IPS DF 6.9 (cell line): ENCODE measurements at places on chromosomes 7 and 10.

- no peak for DNase-seq
These were observed 117.0 kb upstream of the CCDC6 start for GRCh38 chr10:60023155-60023877.

- DNase-seq, result no peak
These were observed 336.8 kb downstream of the TFEC start for GRCh38 chr7:115693779-115694178.

DNA sequence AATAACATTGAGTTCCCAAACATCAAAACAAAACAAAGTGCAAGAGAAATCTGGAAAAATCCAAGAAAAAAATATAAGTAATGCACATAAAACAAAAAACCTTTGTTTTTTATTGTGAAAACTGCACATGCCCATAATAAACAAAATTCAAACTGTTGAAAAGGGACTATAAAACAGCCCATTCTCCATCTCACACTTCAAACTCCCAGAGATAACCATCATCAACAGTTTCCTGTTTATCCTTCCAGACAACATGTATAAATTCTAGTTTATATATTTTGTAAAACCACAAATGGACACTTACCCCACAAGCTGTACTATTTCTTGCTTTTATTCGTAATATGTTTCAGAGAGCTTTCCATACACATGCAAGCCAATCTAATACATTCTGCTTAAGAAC lies 79.3 kb downstream of the DPY19L1 start:
- no peak for DNase-seq

DNA sequence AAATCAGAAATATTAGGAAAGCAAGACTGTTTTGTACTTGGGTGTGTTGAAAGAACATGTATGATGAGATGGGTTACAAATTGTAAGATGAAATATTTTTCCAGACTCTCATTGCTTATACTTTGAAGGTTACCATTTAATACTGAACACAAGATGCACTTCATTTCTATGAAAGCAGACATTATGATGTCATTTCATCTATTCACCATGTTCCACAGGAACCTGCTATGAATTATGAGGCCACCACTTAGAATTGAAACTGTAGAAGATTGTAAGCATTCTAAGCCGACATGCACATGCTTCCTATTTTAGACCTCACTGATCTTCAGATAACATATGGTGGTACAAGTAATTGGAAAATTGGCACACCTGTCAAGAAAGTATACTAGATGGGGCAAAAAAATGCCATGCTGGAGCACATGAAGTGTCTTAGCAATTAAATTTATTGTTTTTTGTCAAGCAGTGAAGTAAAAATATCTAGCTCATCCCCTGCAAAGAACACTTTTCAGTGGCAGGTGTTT lies 195.0 kb downstream of the PHF14 start:
- no peak for DNase-seq

DNA sequence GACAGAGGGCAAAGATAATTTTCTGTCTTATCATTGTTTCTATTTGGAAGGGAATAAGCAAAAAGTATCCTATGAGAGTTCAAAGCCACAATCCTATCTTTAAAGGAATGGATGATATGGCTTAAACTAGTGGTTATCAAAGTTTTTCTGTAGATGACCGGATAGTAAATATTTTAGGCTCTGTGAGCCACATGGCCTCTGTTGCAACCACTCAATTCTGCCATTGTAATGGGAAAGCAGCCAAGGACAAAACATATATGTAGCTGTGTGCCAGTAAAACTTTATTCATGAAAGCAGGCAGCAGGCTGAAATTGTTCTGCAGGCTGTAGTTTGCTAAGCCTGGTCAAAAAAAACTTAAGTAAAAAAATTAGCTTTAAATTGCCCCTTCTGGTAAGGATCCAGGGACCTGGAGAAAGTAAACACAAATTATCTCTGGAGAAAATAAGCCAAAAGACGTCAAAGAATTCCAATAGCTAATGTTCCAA lies 73.3 kb downstream of the THSD7A start:
- DNase-seq, result no peak

DNA sequence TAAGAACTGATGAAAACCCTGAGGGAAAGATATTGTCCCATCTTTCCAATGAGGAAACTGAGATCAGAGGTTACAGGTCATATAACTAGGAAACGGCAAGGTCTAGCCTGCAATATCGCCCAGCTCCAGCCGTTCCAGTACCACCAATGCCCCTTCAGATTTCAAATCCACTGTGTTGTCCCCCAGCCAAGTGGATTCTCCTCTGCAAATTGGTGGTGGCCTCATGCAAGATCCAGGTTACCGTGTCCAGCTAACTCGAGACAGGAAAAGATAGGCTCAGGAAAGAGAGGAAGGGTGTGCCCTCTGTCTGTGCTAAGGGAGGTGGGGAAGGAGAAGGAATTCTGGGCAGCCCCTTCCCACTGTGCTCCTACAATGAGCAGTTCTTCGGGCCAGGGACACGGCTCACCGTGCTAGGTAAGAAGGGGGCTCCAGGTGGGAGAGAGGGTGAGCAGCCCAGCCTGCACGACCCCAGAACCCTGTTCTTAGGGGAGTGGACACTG lies 25.3 kb downstream of the PRSS2 start:
- no peak for DNase-seq

- DNase-seq, result no peak
These were observed 2.3 kb downstream of the LOXL4 start for GRCh38 chr10:98265403-98266378.

DNA sequence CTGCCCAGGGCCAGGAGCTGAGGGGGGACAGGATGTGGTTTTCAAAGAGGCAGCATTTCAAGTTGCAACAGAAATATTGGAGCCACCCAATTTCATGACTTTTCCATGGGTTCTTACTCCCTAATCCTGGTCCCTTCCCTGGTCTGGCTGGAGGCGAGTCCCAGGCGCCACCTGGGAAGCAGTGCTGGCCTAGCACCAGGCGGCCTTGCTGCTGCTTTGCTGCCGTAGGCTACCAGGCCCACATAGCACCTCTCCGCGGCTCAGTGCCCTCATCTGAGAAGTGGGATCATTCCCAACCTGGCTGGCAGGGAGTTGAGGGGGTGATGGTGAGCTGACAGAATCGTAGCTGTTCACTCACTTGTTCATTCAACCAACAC lies 33.7 kb downstream of the ZMIZ1 start:
- DNase-seq, result no peak

DNA sequence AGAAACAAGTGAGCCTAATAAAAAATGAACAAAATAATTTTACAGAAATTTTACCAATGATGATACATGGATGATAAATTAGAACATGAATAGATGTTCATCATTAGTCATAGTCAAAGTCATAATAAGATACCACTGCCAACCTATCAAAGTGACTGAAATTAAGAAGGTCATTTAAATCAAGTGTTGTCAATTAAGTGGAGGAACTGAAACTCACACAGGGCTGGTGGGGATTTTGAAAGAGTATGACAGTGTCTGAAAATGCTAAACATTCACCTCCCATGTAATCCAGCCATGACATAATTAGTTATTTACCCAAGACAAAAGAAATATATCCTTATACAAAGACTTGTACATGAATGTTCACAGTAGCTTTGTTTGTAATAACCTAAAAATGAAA lies 57.1 kb upstream of the DYNC1I1 start:
- DNase-seq, result no peak

DNA sequence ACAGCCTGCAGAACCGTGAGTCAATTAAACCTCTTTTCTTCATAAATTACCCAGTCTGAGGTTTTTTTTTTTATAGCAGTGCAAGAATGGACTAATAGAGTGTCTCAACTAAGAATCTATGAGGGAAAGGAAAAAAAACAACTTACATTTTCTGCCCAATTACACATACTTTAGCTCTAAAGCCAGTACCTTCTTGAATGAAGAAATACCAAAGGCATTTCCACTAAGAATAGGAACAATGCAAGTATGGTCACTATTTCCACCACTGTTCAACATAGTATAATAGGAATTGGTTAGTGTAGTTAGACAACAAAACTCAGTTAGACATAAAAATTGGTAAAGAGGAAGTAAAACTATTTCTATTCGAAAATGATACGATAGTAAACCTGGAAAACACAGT lies 37.6 kb downstream of the MICU1 start:
- no peak for DNase-seq

DNA sequence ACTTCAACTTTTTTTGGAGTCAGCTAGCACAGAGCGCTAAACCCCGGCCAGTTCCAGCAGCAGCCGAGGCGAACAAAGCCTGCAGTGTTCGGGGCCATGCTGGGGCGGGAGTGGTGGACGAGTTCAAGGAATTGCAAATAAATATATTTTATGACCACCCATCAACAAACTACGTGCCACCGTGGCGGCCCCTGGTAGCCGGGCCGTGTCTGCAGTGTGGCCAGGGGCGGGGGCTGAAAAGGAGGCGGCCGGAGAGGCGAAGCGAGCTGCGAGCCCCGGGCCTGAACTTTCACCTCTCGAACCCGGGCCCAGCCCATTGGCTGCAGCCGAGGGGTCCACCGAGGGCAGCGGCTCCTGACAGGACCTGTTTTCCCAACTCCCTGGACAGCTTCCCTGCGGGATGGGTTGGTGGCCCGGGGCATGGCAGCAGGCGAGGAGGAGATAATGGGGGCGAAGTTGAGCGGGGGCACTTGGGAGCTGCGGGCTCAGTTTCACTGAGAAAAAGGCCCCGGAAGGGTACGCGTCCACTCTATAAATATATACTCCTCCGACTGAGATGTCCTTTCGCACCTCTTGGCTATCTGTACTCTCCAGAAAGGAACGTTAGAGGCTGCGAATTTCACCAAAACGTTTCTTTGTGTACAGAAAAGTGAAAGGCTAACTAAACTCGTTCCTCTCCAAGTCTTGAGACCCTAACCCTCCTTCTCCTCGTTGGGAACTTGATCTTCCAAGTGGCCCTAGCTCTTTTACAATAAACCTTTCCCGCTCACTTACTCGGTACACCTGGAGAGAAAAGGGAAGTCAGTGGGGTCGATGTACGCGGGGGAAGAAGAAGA lies 164.6 kb upstream of the PPP1R3A start:
- DNase-seq, result no peak

DNA sequence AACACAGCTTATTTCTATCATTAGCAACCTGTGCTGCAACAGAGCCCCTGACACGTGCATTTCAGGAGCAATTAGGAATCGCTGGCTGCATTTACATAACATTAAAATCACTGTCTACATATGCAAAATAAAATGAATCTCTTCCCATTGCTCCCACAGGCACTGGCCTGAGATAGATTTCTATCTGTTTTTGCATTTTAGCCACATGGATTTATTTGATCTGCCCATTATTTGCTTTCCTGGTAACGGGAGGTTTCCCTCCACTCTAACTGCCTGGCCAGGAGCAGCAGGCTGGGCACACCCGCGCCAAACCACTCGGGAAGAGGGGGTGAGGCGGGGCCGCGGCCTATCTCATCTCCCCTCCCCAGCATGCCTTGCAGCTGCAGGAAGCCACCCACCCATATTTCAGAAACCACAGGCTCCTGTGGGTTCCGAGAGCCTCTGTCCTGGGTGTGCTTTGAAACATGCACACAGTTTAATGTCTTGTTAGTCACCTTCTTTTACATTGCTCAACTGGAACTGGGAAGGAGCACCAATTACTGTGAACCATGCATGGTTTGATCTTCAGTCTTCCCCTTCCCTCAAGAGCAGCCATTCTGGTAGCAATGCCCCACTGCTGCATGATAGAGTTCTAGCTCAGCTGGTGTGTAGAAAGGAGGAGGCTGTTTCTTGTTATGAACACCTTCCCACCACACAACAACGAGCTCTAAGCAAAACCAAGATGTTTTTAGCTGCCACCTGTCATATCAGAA lies 37.7 kb upstream of the IKZF1 start:
- no peak for DNase-seq

GRCh38 chr7:69749994-69750393 lies 151.7 kb downstream of the AUTS2 start:
- no peak for DNase-seq

DNA sequence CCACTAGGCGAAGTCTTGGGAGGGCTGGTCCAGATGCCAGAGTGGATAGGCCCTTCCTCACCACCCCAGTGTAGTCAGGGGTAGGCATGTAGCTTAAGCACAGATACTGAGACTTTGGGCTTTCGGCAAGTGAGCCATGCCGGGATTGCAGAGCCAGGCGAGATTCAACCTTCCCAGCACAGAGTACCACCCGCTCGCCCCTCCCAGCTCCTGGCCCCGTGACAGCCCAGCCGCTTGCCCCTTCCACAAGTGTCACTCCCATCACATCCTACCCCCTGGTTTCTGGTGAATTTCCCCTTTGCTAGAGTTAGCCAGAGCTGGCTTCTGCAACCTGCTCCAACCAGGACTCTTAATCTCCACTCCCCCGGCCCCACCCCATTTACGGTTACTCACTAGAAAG lies 56.9 kb downstream of the ARHGAP22 start:
- DNase-seq, result no peak

GRCh38 chr7:155069992-155070751 lies at the start of gene HTR5A:
HTR5A (plus strand) TSS chr7:155070324; CDS start chr7:155070900, 576 bp downstream.
- peak; percentile 73 for DNase-seq

- DNase-seq, result no peak
These were observed 75.7 kb downstream of the RSU1 start for GRCh38 chr10:16741540-16741939.

DNA sequence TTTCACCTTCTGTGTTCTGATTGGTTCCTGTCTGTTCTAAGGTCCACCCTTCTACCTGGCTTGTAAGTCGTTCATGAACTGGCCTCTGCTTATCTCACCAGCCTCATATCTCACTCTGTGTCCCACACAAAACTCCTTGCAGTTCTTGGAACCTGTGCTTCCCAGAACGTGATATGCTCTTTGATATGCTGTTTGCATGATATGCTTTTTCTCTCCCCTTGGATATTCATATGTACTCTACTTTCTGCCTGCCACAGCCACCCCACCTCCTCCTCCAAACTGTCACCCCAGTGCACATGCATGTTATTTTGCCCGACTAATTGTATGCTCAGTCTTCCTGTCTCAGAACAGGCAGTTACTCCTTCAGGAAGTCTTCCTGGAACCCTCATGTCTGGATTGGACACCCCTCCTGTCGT lies 1.9 kb upstream of the ITPRIP start:
- no peak for DNase-seq

- no peak for DNase-seq
These were observed 1.7 kb downstream of the ZEB1 start for GRCh38 chr10:31320550-31321211.

DNA sequence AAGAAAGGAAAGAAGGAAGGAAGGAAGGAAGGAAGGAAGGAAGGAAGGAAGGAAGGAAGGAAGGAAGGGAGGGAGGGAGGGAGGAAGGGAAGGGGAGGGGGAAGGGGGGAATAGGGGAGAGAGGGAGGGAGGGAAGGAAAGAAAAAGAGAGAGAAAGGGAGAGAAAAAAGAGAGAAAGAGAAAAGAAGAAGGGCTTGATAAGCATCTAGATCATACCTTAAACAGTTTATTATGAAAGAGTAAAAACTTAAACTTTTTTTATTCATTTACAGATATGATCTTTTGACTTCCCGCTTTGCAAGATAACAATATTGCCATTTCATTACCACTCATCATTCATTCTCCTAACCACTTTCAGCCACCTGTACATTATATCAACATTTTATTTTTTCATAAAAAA lies 53.6 kb upstream of the TMEM106B start:
- no peak for DNase-seq

GRCh38 chr10:79187121-79187940 lies 118.6 kb downstream of the ZMIZ1 start:
- DNase-seq, result no peak
